ENCODE measurements at places on chromosomes 7 and 10.

DNA sequence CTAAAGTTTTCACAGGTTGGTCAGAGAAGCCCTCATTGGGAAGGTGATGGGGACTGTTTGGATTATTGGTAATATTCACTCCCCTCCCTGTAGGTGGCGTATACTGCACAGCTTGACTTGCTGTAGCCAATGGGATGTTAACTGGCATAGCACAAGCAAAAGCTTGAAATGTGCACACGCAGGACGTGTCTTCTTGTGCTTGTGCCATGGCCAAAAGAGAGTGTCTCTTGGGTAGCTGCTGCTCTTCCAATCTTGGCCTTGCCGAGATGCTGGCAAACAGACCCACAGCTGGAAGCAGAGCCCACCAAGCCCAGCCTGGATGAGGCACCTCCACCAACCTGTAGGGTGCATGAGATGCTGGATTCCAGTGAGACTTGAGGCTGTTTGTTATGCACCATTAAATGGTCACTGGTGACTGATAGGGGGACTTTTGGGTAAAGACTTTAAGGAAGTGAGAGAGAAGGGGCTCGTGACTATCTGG is 266.0 kb downstream of the GRID1 start:
- DNase-seq, result no peak

DNA sequence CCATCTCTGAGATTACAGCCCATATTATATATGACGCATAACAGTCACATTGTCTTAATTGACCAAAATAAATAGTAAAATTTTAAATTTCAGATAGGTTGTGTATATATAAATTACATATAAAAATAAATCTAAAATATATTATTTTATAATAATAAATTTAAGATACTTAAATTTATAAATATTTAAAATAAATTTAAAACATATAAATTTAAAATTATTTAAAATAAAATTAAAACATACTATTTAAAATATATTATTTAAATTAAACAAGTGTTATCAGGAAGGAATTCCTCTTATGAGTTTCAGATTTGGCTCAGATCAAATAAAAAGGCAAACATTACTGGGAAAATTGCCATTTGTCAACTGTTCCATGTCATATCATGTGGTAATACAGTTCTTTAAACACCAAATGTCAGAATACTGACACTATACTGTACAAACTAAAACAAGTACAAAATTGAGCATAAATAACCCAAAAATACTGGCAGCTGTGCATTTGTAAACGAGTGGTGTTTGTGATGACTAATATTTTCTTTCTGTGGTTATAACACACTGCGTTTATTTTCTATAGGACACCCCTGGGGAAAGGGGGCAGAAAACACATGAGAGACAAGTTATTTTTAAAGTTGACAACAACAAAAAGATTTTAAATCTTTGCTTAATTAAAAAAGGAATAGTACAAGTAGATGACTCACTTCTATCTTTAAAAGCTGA is 71.3 kb upstream of the DGKB start:
- no peak for DNase-seq

DNA sequence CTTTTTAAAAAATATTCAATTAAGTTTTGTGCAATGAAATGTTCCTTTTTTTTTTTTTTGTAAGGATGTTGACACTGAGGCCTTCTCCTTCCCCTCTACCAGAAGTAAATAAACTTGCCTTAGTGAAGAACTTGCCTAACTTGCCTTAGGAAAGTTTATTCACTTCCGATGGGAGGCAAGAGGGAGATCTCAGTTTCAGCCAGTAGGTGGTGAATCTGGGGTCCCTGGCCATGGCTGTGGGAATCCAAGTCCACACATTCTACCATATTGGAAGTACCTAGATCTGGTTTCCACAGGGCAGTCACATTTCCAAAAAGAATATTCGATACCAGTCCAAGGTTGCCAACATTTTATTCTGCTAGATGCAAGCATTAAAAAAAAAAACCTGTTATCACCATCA is 270.9 kb downstream of the CCSER2 start:
- DNase-seq, result no peak

DNA sequence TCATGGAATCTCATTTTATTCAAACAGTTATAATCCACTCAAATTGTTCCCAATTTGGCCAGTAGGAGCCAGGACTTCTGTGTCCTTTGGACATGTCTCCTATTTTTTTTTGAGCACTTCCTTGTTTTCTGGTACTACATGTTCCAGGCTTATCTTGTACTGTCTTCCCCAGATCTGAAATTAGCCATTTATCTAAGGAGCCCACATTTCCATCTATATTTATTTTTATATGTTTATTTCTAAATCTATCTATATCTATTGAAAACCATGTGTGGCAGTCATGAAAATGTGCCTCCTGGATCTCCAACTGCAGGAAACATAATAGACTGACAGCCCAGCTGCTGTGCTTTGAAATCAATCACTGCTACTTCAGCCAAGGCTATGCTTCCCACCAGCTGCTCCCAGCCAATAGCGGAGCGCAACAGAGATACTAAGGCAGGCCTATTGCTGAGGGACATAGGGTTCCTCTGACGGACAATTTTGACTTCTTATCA is 147.1 kb downstream of the LRRC4 start:
- DNase-seq, result no peak

DNA sequence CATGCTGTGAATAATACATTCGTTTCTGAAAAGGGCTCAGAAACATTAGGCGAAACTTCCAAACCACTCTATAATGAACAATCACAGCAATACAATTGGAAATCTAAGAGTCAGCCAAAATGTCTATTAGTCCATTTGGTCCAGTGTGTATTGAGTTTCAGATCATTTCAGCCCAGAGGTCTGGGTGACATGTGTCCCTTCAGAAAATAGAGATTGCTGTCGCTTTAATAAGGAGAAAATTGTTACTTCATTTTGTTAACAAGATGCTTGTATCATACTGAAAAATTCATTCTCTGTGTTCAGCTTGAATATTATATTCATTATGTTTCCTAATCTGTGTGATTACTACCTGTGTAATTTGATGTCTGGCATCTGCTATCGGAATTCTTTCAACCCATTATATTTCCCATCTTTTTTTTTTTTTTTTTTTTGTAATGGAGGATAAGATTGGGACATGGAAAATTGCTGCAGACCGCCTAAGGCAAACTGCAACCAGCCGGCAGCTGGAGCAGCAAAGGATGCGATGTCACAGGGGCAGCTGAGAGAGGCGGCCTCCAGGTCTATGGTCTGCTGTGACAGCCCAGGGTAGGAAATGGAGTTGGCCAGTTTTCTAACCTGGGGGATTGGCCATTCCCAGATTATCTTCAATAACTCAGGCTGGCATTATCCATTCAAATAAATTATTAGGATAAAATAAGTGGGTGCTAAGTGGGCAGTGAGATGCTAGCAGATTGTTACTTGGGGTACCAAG is 170.9 kb upstream of the NPVF start:
- no peak for DNase-seq

- no peak for DNase-seq
Measured at GRCh38 chr7:23353172-23353571, 54.0 kb downstream of the MALSU1 start.

DNA sequence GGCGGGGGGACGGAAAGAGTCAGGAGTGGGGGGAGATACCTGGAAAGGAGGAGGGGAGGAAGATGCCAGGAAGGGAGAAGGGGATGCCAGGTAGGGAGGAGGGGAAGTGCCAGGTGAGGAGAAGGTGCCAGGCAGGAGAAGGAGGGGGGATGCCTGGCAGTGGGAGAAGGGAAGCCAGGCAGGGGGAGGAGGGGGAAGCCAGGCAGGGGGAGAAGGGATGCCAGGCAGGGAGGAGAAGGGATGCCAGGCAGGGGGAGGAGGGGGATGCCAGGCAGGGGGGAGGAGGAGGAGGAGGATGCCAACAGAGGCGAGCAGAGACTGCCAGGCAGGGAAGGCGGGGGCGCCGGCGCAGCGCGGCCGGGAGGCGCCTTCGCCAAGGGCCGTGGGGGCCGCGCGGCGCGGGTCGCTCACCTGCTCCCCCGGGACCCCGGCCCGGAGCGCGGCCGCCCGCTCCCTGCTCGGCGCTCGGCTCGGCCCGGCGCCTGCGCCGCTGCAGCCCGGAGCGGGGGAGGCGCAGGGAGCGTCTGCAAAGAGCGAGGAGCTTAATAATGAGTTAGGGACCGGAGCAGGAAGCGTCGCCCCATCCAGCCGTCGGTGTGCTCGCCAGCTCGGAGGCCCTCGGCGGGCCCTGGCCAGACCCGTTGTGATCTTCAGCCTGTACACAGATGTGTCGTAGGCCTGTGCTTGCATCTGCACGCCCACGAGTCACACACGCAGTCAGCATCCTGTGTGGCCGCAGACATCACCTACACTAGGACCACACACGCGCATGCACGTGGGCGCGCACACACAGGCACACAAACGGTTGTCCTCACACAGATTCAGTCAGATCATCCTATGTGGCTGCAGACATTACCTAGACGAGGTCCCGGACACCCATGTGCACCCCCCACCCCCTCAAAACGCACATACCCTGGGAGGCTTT is 28.4 kb upstream of the SMARCD3 start:
- DNase-seq, result peak; percentile 15

GRCh38 chr7:152313831-152314604 is 121.8 kb downstream of the KMT2C start:
- DNase-seq, result no peak

DNA sequence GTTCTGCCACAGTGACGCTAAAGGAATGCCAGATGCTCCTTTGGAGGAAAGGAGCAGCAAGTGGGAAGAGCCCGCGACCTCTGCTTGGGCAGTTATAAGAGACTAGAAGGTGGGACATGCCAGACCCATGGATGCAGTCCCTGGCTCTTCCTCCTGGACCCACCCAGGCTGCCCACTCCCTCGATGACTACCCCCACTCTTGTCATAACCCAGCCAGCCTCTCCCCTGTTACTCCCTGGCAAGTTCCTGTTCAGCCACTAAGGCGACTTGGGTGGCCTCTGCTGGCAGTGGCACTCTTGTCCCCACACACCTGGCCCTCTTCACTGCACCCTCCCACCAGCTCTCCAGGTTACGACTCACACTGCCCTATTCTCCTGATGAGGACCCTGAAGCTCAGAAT is 33.5 kb downstream of the COL13A1 start:
- DNase-seq, result no peak

DNA sequence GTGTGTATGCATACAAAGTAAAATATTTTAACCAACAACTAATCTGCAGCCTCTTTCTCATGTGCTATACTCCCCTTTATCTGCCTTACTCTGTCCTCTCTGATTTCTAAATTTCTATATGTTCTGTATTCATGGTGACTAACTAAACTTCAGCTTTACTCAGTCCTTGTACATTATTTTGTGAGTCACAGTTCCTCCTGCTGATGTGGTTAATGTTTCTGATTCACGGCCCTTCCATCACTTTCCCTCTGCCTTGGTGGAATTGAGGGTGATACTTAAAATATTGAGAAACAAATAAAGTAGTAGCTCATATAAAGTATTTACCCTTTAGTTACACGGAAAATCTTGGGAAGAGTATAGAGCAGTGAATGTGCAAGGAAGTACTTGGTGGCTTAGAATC is 899.1 kb upstream of the ZWINT start:
- DNase-seq, result no peak

DNA sequence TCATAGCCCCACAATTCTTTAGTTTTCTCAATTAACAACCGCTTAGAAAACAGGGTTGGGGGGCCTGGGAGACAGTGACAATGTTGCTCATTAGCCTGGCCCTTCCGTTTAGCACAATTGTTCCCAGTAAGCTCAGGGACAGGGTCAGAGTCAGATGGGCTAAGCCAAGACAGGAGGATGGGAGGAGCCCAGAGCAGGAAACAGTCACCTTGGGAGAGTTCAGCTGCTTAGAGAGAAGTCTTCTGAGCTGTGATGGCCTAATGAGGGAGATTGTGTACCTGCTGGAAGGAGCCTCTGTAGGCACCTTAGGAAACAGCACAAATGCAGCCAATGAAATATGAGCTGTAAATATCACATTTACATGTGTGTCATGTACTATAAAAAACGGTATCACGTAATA is 35.9 kb downstream of the SVOPL start:
- DNase-seq, result no peak

- no peak for DNase-seq
Measured at GRCh38 chr7:8908889-8909288, 475.5 kb downstream of the NXPH1 start.

GRCh38 chr7:13411636-13412035 is 577.8 kb downstream of the ETV1 start:
- no peak for DNase-seq

- DNase-seq, result no peak
Measured at GRCh38 chr7:101128040-101128834, 1.3 kb downstream of the SERPINE1 start.

GRCh38 chr7:36806891-36807290 is 82.6 kb upstream of the AOAH start:
- no peak for DNase-seq

DNA sequence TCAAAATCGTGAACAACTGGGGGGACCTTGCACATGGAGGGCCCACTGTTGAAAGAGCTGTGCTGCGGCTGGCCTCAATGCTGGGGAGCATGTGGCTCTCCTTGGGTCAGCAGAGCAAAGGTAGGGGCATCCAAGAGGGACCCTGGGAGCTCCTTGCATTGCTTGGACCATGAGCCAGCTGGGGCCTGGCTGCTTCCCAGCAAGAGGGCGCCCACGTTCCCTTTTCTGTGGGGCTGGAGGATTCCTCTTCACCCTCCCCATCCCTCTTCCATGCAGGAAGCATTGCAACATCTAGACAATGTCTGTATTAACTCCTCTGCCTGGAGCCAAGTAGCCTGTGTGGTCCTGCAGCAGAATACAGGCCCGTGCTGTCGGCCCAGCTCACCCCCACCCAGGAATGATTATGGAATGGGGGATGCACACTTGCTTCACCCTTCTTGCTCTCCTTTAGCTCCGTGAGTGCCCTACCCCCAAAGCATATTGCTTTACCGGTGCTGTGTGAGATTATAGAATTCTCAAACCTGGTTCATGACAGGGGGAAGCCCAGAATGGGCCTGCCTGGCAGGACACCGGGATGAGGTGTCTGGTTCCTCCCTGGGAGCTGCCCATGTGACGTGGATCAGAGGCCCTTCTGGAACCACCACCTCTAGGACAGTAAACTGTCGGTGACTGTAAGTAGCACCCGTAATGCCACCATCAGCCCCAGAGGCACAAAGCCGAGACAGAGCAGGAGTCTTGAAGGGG is 61.9 kb downstream of the SYPL1 start:
- no peak for DNase-seq

GRCh38 chr10:29763396-29763795 is 128.6 kb upstream of the SVIL start:
- no peak for DNase-seq

DNA sequence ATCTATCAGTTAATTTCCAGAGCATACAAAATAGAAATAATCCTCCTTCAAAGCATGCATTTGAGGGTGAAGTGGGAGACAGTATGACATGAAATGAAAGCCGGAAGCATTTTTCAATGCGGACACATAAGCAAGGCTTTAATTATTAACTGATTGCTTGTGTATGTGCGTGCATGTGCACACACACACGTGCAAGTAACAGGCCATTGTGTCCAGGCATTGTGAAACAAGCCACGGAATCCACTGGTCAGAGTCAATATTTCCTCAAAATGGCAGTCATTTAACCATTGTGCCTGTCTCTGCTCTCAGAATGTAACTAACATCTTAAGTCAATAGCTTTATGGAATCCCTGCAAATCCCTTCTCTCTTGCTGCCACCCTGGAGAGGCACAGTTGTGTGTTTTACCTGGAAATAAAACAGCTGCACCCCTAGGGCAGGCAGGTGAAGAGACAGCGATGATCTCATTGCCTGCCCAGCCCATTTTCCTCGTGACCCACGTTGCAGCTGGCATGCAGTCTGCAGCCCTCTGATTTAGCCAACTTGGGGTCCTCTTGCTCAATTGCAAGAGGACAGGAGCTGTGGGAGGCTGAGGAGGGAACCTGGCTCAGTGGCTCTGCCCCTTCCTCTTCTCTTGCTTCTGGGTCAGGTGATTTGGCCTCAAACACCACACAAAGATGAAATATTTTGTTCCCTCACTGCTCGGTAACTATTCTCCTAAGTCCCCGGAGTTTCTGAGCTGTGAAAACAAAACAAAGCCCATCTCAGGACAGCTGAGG is 500.9 kb upstream of the ZMIZ1 start:
- no peak for DNase-seq

Measured in stimulated activated CD8-positive, alpha-beta memory T cell treated with anti-CD3 and anti-CD28 coated beads, Interleukin-7, amount 100 ng/mL, for 24 hours (primary cell).